DND-41 (cell line): ENCODE measurements at places on chromosomes 16 and 17.

DNA sequence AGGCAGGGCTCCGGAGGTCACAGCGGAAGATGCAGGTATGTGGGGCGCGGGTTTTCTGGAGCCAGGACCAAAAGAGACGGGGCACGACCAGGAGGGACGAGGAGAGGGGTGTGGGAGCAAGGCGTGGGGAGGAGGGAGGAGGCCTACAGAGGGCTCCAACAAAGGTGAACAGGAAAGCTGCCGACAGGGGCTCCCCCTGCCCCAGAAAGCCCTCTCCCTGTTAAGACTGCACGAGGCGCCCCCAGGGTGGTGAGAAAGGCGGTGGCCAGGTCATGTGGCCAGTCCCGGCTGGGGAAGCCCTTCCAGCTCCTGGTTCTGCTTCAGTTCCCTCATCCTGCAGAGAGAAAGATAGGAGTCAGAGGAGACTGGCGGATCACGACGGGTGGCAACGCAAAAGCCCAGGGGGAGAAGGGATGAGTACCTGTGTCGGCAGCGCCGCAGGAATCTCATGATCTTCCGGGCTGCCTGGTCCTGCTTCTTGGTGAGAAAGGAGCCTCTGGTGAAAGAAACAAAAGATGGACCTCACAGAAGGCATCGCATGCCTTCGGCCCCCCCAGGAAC lies 949 bp upstream of the SPAG7 start:
- no peak for DNase-seq

GRCh38 chr17:17001874-17002520 lies 30.1 kb upstream of the TNFRSF13B start:
- DNase-seq, result peak; percentile 80

GRCh38 chr16:9199311-9199710 lies 107.9 kb downstream of the HAPSTR1 start:
- no peak for DNase-seq

- no peak for DNase-seq
These were observed 36.4 kb upstream of the HSBP1 start for GRCh38 chr16:83771306-83771942.

DNA sequence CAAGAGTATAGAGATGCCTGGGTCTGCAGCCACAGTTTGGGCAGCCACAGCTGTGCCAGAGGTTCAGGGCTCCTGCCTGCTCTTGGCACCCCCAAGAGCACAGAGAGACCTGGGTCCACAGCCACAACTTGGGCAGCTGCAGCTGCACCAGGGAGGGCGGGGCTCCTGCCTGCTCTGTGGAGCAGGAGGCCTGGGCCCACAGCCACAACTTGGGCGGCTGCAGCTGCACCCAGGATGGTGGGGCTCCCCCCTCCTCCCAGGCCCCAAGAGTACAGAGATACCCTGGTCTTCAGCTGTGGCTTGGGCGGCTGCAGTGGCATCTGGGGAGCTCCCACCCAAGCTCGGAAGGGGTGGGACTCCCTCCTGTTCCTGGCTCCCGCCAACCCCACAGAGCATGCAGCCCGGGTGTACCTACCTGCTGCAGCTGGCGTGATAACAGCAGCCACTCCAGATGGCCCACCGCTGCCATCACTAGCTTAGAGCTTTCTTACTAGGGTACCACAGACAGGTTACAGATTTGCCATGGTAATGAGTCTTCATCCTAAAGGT lies 72.7 kb downstream of the PHKB start:
- DNase-seq, result peak; percentile 12

GRCh38 chr17:21214777-21215541 lies 998 bp upstream of the TMEM11 start:
- DNase-seq, result peak; percentile 41

DNA sequence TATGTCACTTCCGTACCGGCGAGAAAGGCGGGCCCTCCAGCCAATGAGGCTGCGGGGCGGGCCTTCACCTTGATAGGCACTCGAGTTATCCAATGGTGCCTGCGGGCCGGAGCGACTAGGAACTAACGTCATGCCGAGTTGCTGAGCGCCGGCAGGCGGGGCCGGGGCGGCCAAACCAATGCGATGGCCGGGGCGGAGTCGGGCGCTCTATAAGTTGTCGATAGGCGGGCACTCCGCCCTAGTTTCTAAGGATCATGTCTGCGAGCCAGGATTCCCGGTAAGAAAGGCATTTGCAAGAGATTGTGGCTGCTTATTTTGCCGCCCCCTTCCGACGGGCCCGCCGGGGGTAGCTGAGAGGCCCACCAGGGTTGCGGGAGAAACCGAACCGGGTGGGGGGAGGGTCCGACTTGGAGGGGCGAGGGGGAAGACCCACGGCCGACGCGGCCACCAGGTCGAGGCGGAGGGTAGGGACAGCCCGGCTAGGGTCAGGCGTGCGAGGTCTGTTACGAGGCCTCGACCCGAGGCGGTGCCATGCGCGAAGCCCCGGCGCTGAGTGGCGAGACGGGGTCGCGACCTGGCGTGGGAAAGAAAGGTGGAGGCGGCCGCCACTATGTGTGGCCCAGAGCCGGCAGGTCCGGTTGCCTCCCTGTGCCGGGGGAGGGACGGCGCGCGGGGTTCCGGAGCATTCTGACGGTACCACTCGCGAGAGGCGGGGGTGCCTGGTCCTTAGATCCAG lies 6.7 kb upstream of the CD68 start:
- peak; percentile 100 for DNase-seq

DNA sequence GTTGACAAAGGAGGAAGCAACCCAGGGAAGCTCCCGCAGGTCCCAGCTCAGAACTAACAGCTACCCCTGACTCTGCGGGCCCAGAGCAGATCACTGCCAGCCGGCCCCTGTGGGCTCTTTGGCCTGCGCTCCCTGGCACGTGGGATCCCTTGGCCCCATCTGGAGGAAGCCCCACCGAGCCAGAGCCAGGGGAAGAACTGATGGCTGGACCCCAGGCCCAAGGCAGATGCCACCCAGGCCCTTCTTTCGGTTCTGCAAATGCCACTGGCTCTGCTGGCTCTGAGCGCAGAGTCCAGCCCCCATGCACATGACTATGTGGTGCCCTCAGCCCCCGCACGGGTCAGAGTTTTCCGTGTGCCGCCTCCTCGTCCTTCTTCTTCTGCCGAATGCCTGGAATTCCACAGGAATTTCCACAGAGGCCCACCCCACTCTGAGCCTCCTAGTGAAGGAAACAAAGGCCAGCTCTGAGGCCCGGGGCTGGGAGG lies 35.8 kb upstream of the SNN start:
- DNase-seq, result no peak

GRCh38 chr17:44844390-44844830 lies 3.3 kb upstream of the HIGD1B start:
- DNase-seq, result no peak

- no peak for DNase-seq
These were observed 36.2 kb downstream of the USP10 start for GRCh38 chr16:84735849-84736586.

GRCh38 chr17:72077326-72077960 lies 43.4 kb upstream of the SOX9 start:
- DNase-seq, result no peak

DNA sequence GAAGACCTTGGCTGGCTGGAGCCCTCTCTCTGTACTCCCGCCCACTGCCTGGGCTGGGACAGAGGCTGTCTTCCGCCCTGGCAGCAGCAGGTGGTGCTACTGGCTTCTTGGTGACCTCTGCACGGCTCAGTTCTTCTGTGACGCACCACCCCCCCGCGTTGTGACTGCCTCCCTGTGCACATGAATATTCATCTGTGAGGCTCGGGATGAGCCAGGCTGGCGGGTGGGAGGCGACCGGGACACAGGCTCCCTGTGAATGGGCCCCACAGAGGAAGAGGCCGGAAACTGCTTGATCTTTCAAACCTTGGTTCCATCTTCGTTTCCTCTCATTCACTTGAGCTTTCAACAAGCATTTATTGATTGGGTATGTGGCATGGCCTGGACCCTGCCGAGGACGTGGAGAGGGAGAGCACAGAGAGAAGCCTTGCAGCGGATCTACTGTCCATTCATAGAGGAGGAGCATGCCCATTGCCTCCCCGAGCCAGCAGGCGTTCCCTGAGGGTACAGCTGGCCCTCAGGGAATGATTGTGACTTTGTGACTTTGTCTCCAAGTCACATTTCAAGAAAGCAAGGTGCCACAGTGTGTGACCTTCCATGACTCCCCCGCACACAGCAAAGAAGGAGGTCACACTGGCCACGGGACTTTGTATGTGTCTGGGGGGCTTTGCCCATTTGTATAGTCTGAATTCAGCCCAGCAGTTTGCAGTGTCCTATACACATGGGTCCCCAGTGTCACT lies 45.0 kb downstream of the B9D1 start:
- DNase-seq, result peak; percentile 14

DNA sequence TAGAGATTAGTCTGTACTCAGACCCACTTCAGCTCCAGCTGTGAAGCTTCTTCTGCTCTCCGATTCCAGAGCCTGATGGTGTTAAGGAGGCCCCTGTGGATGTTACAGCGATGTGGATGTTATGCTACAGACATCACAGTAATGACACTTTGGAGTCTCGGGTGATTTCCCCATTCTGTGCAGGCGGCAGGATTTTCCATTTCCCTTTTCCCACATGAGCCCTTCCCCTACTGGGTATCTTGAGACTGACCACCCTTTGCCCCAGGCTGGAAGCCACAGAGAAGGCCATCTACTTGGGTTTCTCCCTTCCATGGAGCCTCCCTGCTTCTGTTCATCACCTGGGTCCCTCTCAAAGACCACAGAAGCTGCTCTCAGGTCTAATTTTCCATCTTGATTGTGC lies 78.3 kb downstream of the KCNJ12 start:
- DNase-seq, result no peak

DNA sequence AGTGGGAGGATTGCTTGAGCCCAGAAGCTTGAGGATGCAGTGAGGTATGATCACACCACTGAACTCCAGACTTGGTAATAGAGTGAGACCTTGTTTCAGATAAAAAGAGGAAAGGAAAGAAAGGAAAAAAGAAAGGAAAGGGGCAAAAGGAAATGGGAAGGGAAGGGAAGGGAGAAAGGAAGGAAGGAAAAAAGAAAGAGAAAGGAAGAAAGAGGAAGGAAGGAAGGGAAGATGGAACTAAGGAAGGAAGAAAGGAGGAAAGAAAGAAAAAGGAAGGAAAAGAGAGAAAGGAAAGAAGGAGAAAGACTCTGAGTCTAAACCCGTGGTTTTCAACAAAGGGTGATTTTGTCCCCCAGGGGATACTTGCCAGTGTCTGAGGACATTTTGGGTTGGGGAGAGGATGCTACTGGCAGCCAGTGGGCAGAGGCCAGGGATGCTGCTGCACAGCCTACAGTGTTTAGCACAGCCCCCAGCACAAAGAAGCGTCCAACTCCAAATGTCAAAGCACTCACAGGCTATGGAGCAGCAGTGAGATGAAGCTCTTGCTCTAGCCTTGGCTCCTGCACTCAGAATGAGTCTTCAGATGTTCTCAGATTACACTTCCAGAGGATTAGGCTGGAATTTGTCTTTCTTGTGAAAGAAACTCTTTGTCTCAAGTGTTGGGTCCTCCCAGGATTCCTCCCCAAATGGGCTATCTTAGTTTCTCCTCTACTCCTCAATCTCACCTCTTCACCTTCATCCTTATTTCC lies 64.2 kb downstream of the BMERB1 start:
- DNase-seq, result no peak

- DNase-seq, result no peak
These were observed 100.3 kb downstream of the ZFHX3 start for GRCh38 chr16:72947379-72948237.

- no peak for DNase-seq
These were observed 16.5 kb downstream of the NMT1 start for GRCh38 chr17:45077643-45078042.

GRCh38 chr16:64362193-64362592 lies 759.7 kb downstream of the CDH11 start:
- no peak for DNase-seq

DNA sequence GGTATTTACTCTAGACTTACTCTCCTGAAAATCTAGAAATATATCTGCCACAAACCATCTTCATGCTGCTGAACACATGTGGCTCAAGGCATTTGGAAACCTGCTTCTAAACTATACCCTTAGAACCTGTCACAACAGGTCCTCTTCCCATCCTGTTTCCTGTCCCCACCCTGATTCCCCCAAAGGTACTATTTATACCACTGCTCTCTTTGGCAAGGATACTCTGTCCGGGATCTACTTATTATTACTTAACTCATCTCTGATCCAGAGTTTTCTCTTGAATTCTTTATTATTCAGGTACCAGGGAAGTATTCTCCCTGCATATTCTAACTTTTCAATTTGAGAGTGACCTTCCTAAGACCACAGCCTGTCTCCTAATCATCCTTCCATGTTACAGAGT lies 33.4 kb downstream of the TRAF4 start:
- no peak for DNase-seq

DNA sequence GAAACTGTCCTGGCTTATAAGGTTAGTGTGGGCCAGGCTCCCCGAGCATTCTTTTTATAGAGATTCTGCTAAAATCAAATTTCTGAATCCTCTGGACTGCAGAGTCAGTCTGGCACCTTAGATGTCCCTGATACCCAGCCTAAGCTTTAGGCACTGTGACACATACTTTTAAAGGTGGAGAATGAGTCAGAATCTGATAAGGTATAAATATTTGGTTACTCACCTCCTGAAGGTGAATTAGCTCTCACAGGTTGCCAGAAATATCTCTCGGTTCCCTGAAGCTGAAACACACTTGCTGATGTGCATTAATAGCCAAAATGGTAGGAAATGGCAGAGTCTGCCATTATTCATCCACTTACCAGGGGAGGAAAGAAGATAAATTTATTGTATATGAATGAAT lies 446.9 kb downstream of the UTP18 start:
- DNase-seq, result no peak

- DNase-seq, result no peak
These were observed 869 bp downstream of the ZNF48 start for GRCh38 chr16:30395992-30396585.

- no peak for DNase-seq
These were observed 202.3 kb downstream of the RAB11FIP4 start for GRCh38 chr17:31593806-31594205.

DNA sequence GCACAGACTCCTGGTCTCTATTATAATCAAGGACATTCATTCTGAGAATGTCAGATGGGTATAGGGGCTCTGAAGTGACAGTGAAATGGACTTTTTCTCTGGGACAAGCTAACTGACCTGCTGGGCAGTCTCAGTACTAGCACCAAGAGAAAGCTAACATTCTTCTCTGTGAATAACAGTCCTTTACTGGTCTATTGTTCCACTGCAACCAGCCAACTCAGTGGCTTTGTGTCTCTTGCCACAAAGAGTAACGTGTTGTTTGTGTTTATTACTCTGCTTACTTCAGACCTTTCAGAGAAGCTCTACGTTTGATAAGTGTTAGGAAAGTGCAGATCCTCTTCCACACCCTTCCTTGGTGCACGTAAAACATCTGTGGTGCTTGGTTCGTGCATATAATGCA lies 61.5 kb upstream of the BCAR1 start:
- no peak for DNase-seq

GRCh38 chr17:7208027-7208571 lies 11.5 kb downstream of the DLG4 start:
- no peak for DNase-seq

GRCh38 chr17:2366747-2367494 lies 29.6 kb downstream of the SGSM2 start:
- no peak for DNase-seq

DNA sequence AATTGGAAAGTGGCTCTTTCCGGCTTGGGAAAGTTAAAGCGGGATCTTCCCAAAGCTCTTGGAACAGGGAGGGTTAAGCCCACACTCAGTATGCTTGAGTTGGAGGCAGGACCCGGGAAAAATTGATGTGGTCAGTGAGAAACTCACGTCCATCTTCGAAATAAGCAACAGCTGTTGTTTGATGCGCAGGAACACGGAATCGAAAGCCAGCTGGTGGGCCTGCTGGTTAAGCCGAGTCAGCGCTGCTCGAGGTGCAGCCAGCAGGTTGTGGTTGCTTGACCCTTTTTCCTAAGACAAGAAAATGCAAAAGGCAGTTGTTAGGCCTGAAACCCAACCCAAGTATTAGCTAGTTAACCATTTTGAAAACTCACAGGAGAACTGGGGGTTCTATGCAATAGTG lies 49.4 kb downstream of the COG7 start:
- DNase-seq, result no peak

- DNase-seq, result no peak
These were observed 33.0 kb downstream of the COG7 start for GRCh38 chr16:23420011-23420410.
